Breast epithelium (tissue), 4 donors: ENCODE measurements at places on chromosomes 5 and 9. TPM values are rescaled to one million over a fixed set of nuclear protein-coding genes. Genes with fewer than 3 reads are reported as not detected.

The IL33 gene
- 12.4 TPM for total RNA-seq

The DPYSL3 gene
- 34.4 TPM for total RNA-seq

The POLE3 gene
- 34.2 TPM for total RNA-seq

The P4HA2 gene
- 21.8 TPM for total RNA-seq

The S100Z gene
- total RNA-seq: 1.0 TPM

The LCN9 gene
- 0.64 TPM for total RNA-seq

The ENHO gene
- total RNA-seq: 1.8 TPM

DNA sequence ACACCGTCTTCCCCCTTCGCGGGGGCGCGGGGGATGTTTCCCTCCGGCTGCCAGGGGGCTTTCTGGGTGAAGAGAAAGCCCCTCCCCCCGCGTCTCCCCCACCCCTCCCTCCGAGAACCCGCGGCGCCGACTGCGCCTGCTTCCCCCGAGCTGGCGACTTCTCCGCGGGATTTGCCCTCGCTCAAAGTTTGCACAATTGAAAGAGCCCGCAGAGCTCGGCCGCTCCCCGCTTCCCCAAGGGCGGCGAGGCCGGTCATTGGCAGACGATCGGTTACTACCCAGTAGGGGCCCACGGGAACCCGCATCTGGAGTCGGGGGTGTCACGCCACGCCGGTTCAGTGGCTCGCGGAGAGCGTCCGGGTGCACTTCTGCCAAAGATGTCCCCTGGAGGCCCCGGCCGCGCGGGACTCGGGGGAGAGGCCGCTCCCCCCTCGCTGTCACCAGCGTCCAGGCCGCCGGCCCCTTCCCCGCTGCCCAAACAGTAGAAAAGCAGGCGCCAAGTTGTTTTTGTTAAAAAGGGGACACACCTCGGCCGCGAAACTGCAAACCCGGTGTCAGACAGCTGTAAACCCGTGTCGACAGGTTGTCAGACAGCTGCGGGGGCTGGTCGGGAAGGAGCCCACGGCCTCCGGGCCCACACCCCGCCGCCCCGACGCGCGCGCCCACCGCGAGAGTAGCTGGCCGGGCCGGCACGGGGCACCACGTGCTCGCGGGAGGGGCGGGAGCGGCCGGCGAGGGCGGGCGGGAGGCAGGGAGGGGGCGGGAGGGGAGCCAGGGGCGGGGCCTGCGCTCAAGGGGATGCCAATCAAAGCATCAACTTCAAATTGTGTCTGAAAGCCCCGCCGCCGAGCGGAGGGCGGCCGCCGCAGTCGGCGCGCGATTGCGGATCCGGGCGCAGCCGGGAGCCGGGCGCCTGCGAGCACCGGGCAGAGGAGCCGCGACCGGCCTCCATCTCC is at the start of gene IRX1:
TSS of gene IRX1 (plus strand) at position 827 of the 956 bp plus-strand sequence. CDS start 274 bp downstream, outside the sequence.
- peak within 1 kb of the TSS; percentile 93 for H3K27ac ChIP-seq
- H3K36me3 ChIP-seq: no peaks in the 10 kb centered on the region
- peak; percentile 73 for DNase-seq
- no peaks in the 10 kb centered on the region for H3K27me3 ChIP-seq

- no peaks in the 10 kb centered on the region for H3K27me3 ChIP-seq
- no peak for DNase-seq
- H3K4me1 ChIP-seq: no peaks in the 10 kb centered on the region
- H3K4me3 ChIP-seq: no peak overlapping the region
These were observed 9.7 kb downstream of the MYO10 start for GRCh38 chr5:16926417-16926816.

DNA sequence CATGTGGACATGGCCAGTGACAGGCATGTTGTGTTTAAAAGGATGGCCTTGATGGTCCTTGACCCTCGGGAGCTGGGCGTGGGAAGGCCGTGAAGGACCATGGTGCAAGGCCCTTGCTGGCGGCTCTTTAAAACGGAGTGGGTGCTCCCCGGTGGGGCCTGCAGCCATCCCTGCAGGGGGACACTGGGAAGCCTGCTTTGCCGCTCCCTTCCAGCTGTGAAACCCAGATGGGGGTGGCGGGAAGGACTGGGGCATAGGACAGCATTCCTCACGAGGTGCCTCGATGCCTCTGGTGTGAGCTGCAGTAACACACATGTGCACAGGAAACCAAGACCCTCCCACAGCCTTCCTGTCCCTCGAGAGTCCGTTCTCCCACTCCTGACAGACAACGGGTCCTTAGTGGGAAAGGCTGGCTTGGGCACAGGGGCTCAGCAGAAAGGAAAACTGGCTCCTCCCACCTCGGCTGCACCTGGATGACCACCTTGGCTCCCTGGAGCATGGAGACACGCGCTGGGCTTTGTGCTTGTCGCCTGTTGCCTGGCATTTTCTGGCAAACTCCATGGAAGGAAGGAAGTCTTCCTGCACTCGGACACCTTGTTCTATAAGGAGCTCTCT is 30.3 kb upstream of the IRX4 start:
- H3K27ac ChIP-seq: no peak overlapping the region
- no peak overlapping the region for H3K4me3 ChIP-seq
- DNase-seq: peak; percentile 37
- H3K4me1 ChIP-seq: no peaks in the 10 kb centered on the region
- no peaks in the 10 kb centered on the region for H3K27me3 ChIP-seq
- no peaks in the 10 kb centered on the region for H3K36me3 ChIP-seq

- DNase-seq: no peak
- H3K4me1 ChIP-seq: no peaks in the 10 kb centered on the region
- H3K36me3 ChIP-seq: no peaks in the 10 kb centered on the region
- no peak overlapping the region for H3K27ac ChIP-seq
- H3K4me3 ChIP-seq: no peak overlapping the region
These were observed 319.2 kb upstream of the PANK3 start for GRCh38 chr5:168898247-168898911.

DNA sequence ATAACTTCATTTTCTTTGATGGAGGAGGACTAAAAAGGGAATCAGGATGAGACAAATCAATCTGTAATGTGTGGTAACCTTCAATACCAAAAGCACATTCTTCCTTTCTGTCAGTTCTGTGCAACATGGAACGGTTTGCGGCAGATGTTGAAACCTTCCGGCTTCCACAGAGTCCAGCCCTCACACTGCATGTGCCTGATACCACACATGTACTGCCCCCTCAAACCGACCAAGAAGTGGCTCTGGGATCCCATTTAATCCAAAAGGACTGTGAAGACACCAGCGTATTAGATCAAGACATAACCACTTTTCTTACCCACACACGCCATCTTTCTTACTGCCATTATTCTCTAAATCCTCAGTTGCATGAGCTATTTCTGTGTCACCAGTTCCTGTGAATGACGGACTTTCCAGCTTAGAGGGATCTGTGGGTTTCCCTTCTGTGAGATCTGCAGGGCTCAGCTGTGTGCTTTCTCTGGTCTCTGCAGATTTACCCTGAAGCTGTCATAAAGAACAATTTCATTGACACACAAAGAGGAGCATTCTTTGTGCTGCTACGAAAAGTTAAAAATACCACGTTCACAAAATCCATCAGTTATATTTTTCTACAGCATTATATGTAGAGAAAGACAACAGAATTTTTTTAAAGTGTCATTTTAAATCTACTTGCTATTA is 25.8 kb downstream of the NSUN2 start:
- H3K27me3 ChIP-seq: no peaks in the 10 kb centered on the region
- H3K36me3 ChIP-seq: peaks cover 17% of the 10 kb centered on the region
- no peak overlapping the region for H3K4me3 ChIP-seq
- no peak overlapping the region for H3K27ac ChIP-seq
- DNase-seq: no peak

GRCh38 chr5:1937590-1937989 is 54.9 kb upstream of the IRX4 start:
- no peak for DNase-seq
- no peaks in the 10 kb centered on the region for H3K4me1 ChIP-seq
- no peak overlapping the region for H3K4me3 ChIP-seq
- no peaks in the 10 kb centered on the region for H3K36me3 ChIP-seq

DNA sequence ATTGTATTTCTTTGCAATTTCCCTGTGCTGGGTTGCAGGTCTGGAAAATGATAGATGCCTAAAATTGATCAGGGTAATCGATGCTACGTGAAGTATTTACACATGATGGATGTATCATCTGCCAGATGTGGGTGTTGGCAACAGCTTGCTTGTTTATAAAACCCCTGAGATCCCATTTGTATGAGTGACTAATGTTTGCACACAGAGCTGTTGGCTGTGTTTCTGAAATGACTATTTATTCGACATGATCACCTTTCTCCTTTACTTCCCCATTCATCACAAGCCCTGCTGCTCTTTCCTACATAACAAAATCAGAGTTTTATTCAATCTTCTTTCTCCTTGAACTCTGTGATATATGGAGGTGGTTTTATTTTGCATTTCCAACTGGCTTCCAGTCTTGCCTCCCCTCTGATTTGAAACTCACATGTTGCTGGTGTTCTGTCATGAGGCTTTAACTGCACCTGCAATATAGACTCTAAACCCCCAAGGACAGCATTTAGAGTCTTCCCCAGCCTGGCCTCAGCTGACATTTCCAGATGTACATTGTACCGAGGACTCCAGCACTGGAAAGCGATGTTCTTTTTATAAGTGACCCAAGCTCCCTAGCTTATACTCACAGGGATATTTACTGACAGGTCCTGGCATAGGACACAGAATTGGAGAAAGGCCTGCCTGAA is 50.7 kb upstream of the SHB start:
- no peak overlapping the region for H3K27ac ChIP-seq
- DNase-seq: no peak
- no peaks in the 10 kb centered on the region for H3K36me3 ChIP-seq

DNA sequence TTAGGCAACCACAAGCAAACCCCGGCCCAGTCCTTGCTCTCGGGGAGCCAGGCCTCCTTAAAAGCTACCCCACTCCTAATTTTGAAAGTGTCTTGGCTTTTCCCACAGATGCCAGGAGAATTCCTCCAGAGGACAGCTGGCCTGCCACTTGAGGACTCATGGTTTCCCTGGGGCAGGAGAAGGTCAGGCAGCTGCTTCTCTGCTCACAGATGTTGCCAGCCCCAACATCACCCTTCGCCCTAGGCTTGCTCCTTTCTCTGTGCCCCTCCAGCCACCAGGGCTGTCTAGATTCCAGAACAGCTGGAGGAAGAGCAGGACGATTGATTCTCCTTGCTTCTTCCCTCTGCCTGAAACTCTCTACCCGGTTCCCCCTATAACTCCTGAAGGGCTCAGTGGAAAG is 8.5 kb downstream of the GGTA1 start:
- no peak for DNase-seq
- H3K4me1 ChIP-seq: no peaks in the 10 kb centered on the region
- no peak overlapping the region for H3K27ac ChIP-seq
- H3K4me3 ChIP-seq: no peak overlapping the region
- no peaks in the 10 kb centered on the region for H3K36me3 ChIP-seq
- H3K27me3 ChIP-seq: no peaks in the 10 kb centered on the region

GRCh38 chr5:140312791-140313189 is 9.9 kb upstream of the PFDN1 start:
- peak overlapping the region; percentile 68 for H3K27ac ChIP-seq
- H3K36me3 ChIP-seq: no peaks in the 10 kb centered on the region
- DNase-seq: no peak
- no peaks in the 10 kb centered on the region for H3K4me1 ChIP-seq
- no peaks in the 10 kb centered on the region for H3K27me3 ChIP-seq
- no peak overlapping the region for H3K4me3 ChIP-seq

- no peaks in the 10 kb centered on the region for H3K27me3 ChIP-seq
- no peak overlapping the region for H3K27ac ChIP-seq
- H3K4me1 ChIP-seq: no peaks in the 10 kb centered on the region
- H3K4me3 ChIP-seq: no peak overlapping the region
- no peaks in the 10 kb centered on the region for H3K36me3 ChIP-seq
- no peak for DNase-seq
These were observed 41.8 kb downstream of the ELOVL7 start for GRCh38 chr5:60802226-60802625.

DNA sequence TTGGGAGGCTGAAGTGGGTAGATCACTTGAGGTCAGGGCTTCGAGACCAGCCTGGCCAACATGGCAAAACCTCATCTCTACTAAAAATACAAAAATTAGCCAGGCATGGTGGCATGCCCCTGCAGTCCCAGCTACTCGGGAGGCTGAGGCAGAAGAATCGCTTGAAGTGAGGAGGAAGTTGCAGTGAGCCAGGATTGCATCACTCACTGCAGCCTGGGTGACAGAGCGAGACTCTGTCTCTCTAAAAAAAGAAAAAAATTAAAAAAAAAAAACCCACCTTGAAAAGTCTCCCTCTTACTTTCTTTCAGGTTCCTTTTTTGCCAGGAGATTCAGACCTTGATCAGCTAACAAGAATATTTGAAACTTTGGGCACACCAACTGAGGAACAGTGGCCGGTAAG is 34.2 kb downstream of the CDK7 start:
- no peak overlapping the region for H3K4me3 ChIP-seq
- DNase-seq: no peak
- no peak overlapping the region for H3K27ac ChIP-seq
- no peaks in the 10 kb centered on the region for H3K27me3 ChIP-seq

- no peaks in the 10 kb centered on the region for H3K36me3 ChIP-seq
- DNase-seq: no peak
- no peaks in the 10 kb centered on the region for H3K4me1 ChIP-seq
- no peaks in the 10 kb centered on the region for H3K27me3 ChIP-seq
These were observed 182.3 kb upstream of the MAP1B start for GRCh38 chr5:71924980-71925379.

- H3K36me3 ChIP-seq: no peaks in the 10 kb centered on the region
- DNase-seq: no peak
- peak overlapping the region; percentile 86 for H3K27ac ChIP-seq
- H3K27me3 ChIP-seq: no peaks in the 10 kb centered on the region
- H3K4me3 ChIP-seq: no peak overlapping the region
These were observed 85.0 kb upstream of the RARS1 start for GRCh38 chr5:168401226-168401625.

GRCh38 chr9:35903049-35903448 is 3.0 kb upstream of the HRCT1 start:
- no peaks in the 10 kb centered on the region for H3K36me3 ChIP-seq
- no peak overlapping the region for H3K27ac ChIP-seq
- H3K4me3 ChIP-seq: no peak overlapping the region
- DNase-seq: no peak
- peaks cover 29% of the 10 kb centered on the region for H3K4me1 ChIP-seq

DNA sequence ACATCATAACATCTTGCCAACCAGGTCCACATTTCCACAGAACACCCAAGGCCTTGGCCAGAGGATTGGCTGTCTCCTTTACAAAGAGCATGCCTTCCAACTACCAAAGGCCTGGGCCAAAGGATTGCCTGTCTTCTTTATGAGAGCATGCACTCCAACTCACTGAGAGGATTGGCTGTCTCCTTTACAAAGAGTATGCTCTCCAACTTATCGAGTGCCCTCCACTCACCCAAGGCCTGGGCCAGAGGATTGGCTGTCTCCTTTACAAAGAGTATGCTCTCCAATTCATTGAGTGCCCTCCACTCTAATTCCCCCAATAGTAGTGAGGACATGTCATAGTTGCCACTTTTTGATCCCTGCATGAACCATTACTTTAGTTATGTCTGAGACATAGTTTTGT is 79.9 kb upstream of the TAS2R1 start:
- no peaks in the 10 kb centered on the region for H3K27me3 ChIP-seq
- no peaks in the 10 kb centered on the region for H3K36me3 ChIP-seq
- no peak for DNase-seq
- no peak overlapping the region for H3K4me3 ChIP-seq

DNA sequence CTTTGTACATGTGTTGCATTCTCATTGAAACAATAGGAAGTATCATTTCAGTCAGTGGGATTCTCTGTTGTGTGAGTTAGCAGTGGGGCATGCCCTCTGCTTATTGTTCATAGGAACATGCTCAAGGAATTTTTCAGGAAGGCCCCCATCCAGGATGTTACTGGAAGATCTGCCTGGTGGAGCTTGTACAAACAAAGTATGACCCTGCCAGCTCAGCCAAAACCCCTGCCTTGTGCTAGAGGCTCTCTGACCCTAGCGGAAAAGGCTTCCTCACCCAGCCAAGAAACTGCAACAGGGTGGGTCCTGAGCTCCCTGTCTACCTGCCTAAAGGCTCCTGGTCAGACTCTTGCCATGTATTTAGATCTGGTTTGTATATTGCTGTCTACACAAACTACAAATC is 43.2 kb downstream of the MRRF start:
- DNase-seq: no peak
- no peak overlapping the region for H3K4me3 ChIP-seq
- H3K27me3 ChIP-seq: no peaks in the 10 kb centered on the region
- H3K27ac ChIP-seq: peak overlapping the region; percentile 49
